ENCODE measurements at places on chromosomes 11 and 22.

- DNase-seq = no peak
Observed at GRCh38 chr22:20095521-20095920, 15.5 kb downstream of the DGCR8 start.

DNA sequence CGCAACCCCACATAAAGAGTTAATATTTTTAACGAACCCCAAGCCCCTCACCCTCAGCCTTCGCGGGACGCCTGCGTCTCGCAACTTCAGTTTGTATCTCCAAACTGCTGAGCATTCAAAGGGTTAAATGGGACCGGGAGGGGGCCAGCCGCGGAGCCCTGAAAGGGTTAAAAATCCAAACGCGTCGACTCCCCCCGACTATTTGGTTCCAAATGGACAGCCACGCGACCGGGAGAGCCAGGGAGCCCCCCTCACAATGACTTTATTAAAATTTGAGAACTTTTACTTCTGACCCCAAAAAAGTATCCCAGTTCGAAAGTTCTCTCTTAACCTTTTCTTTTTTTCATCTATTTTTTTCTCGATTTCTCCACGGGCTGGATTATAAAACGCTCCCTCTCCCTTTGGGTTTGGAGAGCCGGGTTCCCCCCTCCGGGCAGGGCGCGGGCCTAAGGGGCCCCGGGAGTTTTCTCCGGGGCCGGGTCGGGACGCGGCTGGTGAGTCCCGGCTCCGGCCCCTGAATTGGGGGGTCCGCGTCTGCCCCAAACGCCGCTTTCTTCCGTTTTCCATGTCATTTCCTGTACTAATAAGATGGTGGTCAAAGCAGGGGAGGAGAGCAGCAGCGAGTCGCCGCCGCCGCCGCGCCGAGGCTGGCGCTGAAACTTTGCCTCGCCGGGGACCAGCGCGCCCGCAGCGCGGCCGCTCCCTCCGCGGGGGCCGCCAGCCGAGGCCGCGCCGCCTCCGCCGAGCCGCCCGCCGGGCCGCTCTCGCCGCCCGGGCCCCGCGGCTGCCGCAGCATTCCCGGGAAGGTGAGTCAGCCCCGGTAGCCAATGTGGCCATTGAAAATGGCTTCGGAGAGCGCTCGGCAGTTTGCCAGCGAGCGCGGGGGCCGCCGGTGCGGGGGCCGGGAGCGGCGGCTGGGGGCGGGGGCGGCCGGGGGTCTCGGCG is at the start of gene PRDM11:
Gene PRDM11 (plus strand): TSS at position 568 of the 945 bp plus-strand sequence. CDS start 35,128 bp downstream, outside the sequence.
- peak; percentile 25 for DNase-seq

DNA sequence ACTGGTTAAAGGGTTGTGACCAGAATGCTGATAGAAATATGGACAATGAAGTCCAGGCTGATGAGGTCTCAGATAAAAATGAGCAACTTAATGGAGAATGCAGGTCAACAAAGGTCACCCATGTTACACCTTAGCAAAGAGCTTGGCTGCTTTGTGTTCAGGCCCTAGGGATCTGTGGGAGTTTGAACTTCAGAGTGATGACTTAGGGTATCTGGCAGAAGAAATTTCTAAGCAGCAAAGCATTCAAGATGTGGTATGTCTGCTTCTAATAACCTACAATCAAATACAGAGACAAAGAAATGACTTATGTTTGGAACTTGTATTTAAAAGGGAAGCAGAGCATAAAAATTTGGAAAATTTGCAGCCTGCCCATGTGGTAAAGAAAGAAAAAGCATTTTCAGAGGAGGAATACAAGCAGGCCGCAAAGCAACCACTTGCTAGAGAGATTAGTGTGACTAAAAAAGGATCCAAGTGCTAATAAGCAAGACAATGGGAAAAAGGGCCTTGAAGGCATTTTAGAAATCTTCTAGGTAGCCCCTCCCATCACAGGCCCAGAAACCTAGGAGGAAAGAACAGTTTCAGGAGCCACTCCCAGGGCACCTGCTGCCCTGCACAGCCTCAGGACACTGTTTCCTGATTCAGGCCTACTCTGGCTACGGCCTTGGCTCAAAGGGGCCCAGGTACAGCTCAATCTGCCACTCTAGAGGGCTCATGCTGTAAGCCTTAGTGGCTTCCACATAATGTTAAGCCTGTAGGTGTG is 41.3 kb downstream of the TNKS1BP1 start:
- DNase-seq = no peak

DNA sequence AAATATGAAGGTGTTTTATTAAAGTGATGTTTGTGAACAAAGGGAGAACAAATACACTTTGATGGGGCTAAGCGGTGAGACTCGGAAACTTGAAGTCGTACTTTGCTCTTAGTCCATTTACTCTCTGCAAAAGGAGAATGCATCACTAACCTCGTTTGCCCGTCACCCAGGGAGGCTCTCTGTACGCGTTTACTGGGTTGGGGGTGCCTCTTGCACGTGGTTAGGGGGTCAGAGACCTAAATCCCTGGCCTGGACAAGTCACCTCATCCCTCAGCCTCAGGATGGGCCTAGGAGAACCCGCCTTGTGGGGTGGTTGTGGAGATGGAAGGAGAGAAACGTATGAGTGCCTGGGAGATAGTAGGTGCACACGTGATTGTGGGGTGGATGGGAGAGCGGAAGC is 803 bp upstream of the IFT27 start:
- no peak for DNase-seq
